ENCODE measurements at places on chromosomes 2 and 18. TPM values are rescaled to one million over a fixed set of nuclear protein-coding genes. Genes with fewer than 3 reads are reported as not detected.

PLB1 gene
- 0.46 TPM for total RNA-seq

FABP1 gene
- not detected for total RNA-seq

MYL1 gene
- not detected for total RNA-seq

TUBA3E gene
- total RNA-seq = not detected

DNAJC5G gene
- total RNA-seq = not detected

LIPG gene
- total RNA-seq = 57.5 TPM

SLC9A2 gene
- total RNA-seq = not detected

DNA sequence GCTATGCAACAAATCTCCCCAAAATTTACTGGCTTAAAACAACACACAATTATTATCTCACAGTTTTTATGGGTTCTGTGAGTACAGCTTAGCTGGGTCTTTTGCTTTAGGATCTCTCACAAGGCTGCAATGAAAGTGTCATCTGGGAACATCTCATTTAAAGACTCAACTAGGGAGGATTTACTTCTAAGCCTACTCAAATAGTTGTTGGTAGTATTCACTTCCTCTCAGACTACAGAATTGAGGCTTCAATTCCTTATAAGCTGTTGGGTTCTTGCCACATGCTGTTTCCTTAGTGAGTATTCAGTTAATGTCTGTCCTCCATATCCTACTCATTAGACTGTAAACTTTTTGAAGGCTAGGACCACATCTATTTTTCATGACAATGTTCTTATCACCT lies 72.3 kb downstream of the MDH1 start:
- DNase-seq = peak; percentile 8

DNA sequence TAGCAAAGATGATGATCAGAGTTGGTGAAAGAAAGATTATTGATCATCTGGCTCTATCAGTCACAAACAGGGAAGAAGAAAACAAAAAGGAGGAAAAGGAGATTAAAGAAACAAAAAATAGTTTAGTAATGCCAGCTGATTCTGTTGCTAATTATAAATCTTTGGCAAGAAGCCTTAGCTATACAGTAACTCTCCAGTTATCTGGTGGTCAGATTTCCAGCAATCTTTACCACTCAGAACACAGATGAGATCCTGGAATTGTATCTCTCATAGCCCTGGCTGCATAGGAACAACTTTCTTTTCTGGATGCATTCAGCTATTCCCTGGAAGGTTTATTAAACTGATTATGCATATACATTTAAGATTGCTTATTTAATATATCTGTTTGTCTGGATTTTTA lies 256.8 kb upstream of the ZEB2 start:
- no peak for DNase-seq

DNA sequence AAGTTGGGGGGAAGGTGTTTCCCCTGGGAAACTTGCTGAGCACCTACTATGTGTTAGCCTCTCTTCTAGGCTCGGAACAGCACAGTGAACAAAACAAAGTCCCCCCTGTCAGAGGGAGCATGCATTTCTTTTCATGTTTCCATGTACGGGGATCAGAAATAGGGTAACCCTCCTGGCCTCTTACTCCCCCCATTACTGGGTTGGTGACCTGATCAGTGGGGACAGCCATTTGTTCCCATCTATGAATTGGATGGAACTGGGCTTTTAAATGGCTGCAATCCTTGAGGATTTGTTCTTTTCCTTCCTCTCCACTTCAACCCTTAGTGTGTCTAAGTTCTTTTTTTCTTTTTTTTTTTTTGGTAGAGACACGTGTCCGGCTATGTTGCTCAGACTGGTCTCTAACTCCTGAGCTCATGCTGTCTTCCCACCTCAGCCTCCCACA lies 13.7 kb downstream of the NCL start:
- DNase-seq = no peak

DNA sequence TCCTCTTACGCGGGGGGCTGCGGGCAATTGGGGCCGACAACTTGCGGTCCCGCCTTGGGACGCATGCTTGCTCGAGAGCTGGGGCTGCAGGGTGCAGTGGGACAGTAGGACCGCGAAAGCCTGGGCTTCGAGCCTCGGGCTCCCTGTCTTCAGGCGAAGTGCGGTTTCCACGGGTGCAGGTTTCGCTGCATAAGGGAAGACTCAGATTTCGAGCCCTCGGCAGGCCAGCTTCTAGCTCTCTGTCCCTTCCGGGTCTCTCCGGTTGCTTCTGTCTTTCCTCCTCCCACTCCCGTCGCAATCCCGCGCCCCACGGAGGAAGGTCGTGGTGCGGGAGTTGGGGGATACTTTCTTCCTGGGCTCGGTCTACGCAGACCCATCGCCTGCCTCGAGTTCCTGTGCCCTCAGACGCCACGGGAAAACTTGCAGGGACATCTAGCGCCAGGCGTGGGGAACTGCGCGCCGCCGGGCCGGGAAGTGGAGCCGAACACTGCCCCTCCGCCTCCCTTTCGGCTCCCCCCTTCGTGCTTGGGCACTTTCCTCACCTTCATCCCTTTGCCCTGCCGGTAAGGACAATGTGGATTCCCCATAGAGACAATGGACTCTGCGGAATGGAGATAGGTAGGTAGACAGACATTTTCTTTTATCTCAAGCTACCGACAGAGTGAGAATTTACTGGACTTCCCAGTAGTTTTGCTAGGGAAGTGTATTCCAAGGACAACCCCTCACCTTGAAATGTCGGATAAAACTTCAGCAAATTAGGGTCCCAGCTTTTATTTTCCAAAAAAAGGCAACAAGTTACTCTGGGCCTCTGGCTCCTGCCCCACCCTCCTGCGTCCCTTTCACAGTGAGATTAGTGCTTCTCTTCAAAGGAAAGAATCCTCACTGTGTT lies 4.2 kb upstream of the HOXD13 start:
- no peak for DNase-seq

- DNase-seq = no peak
Observed at GRCh38 chr2:10547663-10548376, 99.7 kb upstream of the ODC1 start.

- no peak for DNase-seq
Observed at GRCh38 chr18:73593207-73593606, 554.4 kb downstream of the FBXO15 start.

DNA sequence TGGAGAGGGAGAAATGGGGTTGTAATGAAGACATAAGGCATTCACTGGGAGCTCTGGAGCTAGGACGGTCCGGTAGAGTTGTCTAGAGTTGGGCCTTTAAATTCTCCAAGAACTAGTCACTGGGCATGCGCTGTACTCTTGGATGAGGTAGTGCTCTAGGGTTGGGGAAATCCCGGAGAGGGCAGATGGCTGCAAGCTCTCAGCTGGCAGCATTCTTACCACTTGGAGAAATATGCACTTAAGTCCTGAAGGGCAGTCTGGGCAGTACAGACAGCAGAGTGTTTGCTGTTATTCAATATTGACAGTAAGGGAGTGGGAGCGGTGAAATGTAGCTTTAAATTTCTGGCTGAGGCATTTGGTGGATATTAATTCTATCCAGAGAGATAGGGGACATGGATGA lies 214.6 kb downstream of the RDH14 start:
- DNase-seq = no peak

DNA sequence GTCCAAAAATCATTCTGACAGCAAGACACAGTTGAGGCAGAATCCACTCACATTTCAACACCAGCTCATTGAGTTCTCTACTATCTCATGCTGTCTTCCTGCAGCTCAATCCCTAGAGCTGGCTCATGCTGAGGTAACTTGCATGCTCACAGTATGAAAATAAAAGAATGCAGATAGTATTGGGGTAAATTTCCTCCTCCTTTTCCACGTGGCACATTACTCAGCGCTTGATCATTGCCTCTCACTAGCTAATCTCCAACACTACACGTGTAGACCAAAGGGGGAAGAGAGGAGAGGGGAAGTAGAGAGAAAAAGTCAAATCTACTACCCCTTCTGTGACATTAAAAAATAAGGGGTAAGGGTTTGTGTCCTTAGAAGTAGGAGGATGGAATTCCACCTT lies 300.6 kb downstream of the AFF3 start:
- DNase-seq = no peak

GRCh38 chr2:221334481-221335218 lies 237.5 kb downstream of the EPHA4 start:
- DNase-seq = no peak
